ENCODE measurements at places on chromosomes 6 and 20. TPM values are rescaled to one million over a fixed set of nuclear protein-coding genes. Genes with fewer than 3 reads are reported as not detected.

The PRIM2 gene
- 6.8 TPM for polyA plus RNA-seq

The NOX3 gene
- polyA plus RNA-seq, result 2.4 TPM

The ZBTB22 gene
- polyA plus RNA-seq, result 0.42 TPM

The SIRPD gene
- not detected for polyA plus RNA-seq

The MUC22 gene
- not detected for polyA plus RNA-seq

The DEFB116 gene
- polyA plus RNA-seq, result not detected

The SAPCD1 gene
- polyA plus RNA-seq, result not detected

The ZNF311 gene
- polyA plus RNA-seq, result 0.77 TPM

The PRL gene
- polyA plus RNA-seq, result not detected

The LGSN gene
- polyA plus RNA-seq, result 0.65 TPM

The HLA-F gene
- 2.2 TPM for polyA plus RNA-seq

The LRRC1 gene
- 2.9 TPM for polyA plus RNA-seq

The SLC16A10 gene
- 6.8 TPM for polyA plus RNA-seq

The SNHG17 gene
- polyA plus RNA-seq, result 20.0 TPM

The CMTR1 gene
- 5.3 TPM for polyA plus RNA-seq

The MAS1 gene
- not detected for polyA plus RNA-seq

The SLC22A16 gene
- not detected for polyA plus RNA-seq

The SLC22A7 gene
- not detected for polyA plus RNA-seq

The GRM4 gene
- polyA plus RNA-seq, result 2.1 TPM

The ME1 gene
- 90.1 TPM for polyA plus RNA-seq

The MOG gene
- 1.7 TPM for polyA plus RNA-seq

The TAB2 gene
- 15.2 TPM for polyA plus RNA-seq

The SOX4 gene
- polyA plus RNA-seq, result 3.5 TPM

The SRSF12 gene
- 8.6 TPM for polyA plus RNA-seq

The CALHM5 gene
- polyA plus RNA-seq, result not detected

The SNAP25 gene
- 1,248 TPM for polyA plus RNA-seq

The PDYN gene
- not detected for polyA plus RNA-seq

The CST2 gene
- not detected for polyA plus RNA-seq

The ABHD16B gene
- polyA plus RNA-seq, result not detected

The GFRAL gene
- polyA plus RNA-seq, result not detected

The MYB gene
- polyA plus RNA-seq, result not detected

The PTGIS gene
- not detected for polyA plus RNA-seq

The ZNF165 gene
- polyA plus RNA-seq, result 6.1 TPM

The INSM1 gene
- polyA plus RNA-seq, result 0.11 TPM

The ZSCAN31 gene
- polyA plus RNA-seq, result 2.4 TPM

The GSTA1 gene
- polyA plus RNA-seq, result not detected

The IP6K3 gene
- 2.7 TPM for polyA plus RNA-seq

The EPPIN gene
- polyA plus RNA-seq, result not detected

The LIN28B gene
- polyA plus RNA-seq, result 1.0 TPM

The ZMYND8 gene
- 50.3 TPM for polyA plus RNA-seq

The SPAG4 gene
- not detected for polyA plus RNA-seq

The DEFB119 gene
- not detected for polyA plus RNA-seq

The BPIFA1 gene
- polyA plus RNA-seq, result not detected

The SALL4 gene
- not detected for polyA plus RNA-seq

The HNF4A gene
- polyA plus RNA-seq, result not detected

The DDX27 gene
- 21.4 TPM for polyA plus RNA-seq

The MEP1A gene
- not detected for polyA plus RNA-seq

The CST1 gene
- polyA plus RNA-seq, result not detected

The C20orf202 gene
- polyA plus RNA-seq, result 3.3 TPM

The PPP1R3D gene
- 1.9 TPM for polyA plus RNA-seq

The HDGFL1 gene
- polyA plus RNA-seq, result not detected

The TCP1 gene
- polyA plus RNA-seq, result 149 TPM

The PEX3 gene
- 90.2 TPM for polyA plus RNA-seq

The TRIM38 gene
- 0.22 TPM for polyA plus RNA-seq

Measured in Purkinje cell (primary cell).